ENCODE measurements at places on chromosomes 11 and 22. TPM values are rescaled to one million over a fixed set of nuclear protein-coding genes. Genes with fewer than 3 reads are reported as not detected.

PAX6 gene
- polyA plus RNA-seq, result not detected

TMPRSS13 gene
- polyA plus RNA-seq, result 1.4 TPM

BCR gene
- 57.5 TPM for polyA plus RNA-seq

- DNase-seq, result no peak
These were observed 13.0 kb downstream of the CLPB start for GRCh38 chr11:72421351-72421750.

- DNase-seq, result no peak
These were observed 15.0 kb upstream of the NXPE4 start for GRCh38 chr11:114610550-114610949.
